Spinal cord (tissue), 10 donors: ENCODE measurements at places on chromosomes 7 and 10.

DNA sequence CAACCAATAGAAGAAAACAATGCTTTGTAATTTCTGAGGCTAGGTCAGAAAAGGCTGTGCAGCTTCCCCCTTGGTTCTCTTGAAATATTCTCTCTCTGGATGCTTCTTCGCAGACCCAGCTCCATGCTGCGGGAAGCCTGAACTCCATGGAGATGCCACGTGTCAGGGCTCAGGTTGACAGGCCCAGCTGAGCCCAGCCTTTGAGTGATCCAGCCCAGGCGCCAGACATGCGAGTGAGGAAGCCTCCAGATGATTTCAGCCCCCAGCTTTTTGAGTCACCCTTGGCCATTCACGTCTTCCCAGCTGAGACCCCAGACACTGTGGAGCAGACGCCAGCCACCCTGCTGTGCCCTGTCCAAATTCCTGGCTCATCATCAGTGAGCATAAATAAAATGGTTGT is 378.4 kb upstream of the NRP1 start:
- DNase-seq, result no peak

GRCh38 chr10:133520193-133520738 is 6.9 kb upstream of the CYP2E1 start:
- no peak for DNase-seq

DNA sequence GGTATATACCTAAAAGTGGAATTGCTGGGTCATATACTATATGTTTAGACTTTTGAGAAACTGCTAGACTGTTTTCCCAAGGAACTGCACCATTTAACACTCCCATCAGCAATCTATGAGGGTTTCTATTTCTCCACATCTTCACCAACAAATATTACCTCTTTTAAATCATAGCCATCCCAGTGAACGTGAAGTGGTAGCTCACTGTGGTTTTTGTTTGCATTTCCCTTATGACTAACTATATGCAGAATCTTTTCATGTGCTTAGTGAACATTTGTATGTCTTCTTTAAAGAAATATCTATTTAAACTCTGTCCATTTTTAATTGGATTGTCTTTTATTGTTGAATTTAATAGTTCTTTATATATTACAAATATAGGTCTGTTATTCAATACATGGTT is 115.8 kb upstream of the SEC61G start:
- DNase-seq, result no peak

- no peak for DNase-seq
Observed at GRCh38 chr7:114921631-114922025, 266 bp upstream of the MDFIC start.

DNA sequence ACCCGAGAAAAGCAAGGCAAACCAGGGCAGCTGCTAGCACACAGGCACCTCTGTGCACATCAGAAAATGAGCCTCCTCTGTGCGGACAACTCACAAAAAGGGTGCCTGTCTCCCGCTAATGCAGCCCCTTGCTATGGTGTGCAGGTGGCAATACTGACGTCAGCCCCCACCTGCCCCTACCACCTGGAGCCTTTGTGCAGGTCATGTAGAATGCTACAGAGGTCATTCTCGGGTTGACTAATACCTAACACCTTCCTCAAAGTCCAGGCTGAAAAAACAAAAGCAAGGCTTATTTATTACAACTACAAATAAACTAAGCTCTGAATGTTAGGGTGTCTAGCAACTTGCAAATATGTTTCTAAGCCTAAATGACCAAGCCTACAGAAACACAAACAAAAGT is 13.9 kb downstream of the PIP4K2A start:
- DNase-seq, result no peak

DNA sequence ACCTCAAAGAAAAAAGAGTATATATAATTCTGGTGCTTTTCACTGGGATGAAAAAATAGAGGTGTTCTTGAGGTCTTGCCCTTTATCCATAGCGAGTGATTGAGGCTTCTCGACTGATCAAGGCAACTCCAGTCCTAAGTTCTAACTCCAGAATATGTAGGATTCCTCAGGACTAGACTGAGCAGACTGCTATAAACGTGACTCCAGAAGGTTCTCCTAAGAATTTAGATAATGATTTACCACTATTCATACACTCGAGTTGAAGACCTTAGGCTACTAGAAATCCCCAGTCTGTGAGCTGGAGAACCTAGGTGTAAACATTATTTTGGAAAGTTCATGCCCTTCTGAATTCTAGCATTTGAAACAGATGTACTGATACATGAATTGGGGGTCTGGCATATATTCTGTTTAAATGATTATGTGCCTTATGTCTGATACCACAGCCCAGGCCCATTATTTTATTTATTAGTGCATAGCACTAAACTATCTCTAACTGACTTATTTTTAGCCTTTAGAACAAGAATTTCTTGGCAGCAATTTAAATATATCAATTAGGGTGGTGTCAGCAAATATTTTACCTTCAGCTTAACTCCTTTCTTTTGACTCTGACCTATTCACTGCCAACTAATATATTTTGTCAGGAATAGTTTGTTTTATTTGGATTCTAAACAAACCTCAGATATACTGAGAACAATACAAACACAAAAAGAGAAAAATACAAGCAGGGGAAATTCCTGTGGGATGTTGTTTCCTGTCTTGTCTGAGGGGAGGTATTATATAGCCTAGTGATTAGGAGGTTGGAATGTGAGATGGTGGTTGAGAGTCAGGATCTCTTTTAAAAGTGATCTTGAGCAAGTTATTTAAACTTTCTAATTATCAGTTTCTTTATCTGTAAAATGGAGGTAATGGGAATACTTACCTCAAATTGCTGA is 75.8 kb downstream of the PODXL start:
- DNase-seq, result no peak

GRCh38 chr7:117053432-117053831 is 100.1 kb downstream of the ST7 start:
- DNase-seq, result no peak

DNA sequence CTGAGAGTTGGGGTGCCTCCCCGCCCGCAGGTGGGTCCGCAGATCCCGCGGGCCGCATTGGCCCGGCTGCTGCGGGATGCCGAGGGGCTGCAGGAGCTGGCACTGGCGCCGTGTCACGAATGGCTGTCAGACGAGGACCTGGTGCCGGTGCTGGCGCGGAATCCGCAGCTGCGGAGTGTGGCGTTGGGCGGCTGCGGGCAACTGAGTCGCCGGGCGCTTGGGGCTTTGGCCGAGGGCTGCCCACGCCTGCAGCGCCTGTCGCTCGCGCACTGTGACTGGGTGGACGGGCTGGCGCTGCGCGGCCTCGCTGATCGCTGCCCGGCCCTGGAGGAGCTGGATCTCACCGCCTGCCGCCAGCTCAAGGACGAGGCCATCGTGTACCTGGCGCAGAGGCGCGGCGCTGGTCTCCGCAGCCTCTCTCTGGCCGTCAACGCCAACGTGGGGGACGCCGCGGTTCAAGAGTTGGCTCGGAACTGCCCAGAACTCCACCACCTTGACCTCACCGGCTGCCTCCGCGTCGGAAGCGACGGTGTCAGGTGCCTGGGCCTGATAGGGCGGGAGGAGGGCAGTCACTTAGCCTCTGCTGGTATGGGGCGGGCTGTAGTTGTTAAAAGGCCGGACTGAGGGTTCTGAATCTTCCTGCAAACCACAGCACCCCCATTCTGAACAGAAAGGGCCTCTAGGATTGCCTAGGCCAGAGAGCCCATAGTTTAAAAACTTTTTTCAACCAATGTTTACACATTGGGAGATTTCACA is 1.3 kb downstream of the FBXL15 start:
- no peak for DNase-seq

DNA sequence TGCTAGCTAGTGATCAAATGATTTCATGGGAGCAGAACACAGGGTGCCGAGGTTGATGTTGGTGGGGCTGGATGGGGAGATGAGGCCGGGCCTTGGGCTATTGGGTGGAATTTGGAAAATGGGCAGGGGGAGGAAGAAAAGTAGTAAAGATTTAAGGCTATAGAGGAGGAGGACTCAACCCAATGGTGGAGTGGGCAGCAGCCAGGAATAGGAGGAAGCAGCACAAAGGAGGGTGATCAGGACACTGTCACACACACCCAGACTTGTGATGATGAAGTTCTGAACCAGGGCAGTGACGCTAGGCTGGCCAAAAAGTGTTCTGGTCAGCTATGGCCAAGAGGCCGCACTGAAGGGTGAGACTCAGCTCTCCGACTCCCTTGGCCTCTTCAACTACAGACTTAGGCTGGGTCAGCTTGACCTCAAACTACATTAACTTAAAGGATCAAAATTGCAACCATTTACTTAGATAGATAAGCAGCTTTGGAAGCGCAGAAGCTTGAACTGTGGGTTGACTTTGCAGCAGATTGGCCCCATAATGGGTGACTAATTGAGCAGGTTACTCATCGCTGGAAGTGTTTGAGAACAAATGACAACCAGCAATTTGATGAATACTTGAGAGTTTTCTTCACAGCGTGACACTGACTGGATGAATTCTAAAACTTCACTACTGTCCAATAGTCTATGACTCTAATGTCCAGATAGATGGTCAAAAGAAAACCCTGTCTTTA is 29.4 kb upstream of the GPR26 start:
- no peak for DNase-seq
